A549 treated with RU486 at 1 μM for 4 hours (cell line): ENCODE measurements at places on chromosomes 7 and 10. TPM values are rescaled to one million over a fixed set of nuclear protein-coding genes. Genes with fewer than 3 reads are reported as not detected.

HOXA4 gene
- 2.0 to 2.9 TPM (median 2.4 TPM) in 5 replicates for total RNA-seq

TMEM196 gene
- total RNA-seq = not detected in 5 replicates

LRRC18 gene
- not detected in 5 replicates for total RNA-seq

PTF1A gene
- not detected in 5 replicates for total RNA-seq

UFSP1 gene
- 3.5 to 7.4 TPM (median 5.7 TPM) in 5 replicates for total RNA-seq

CNPY1 gene
- total RNA-seq = not detected in 5 replicates

SMKR1 gene
- 11.8 to 13.5 TPM (median 13.4 TPM) in 5 replicates for total RNA-seq

AGR2 gene
- 94.2 to 178 TPM (median 155 TPM) in 5 replicates for total RNA-seq

SPDYE2B gene
- total RNA-seq = not detected in 5 replicates

NEUROD6 gene
- not detected in 5 replicates for total RNA-seq

SLF2 gene
- total RNA-seq = 5.7 to 10.5 TPM (median 9.6 TPM) in 5 replicates

OAT gene
- 59.5 to 95.1 TPM (median 70.3 TPM) in 5 replicates for total RNA-seq

AKR1C8 gene
- total RNA-seq = 0.21 TPM in 1 of 5 replicates, not detected in the others

UTF1 gene
- total RNA-seq = 0.08 to 0.16 TPM (median 0.16 TPM) in 3 of 5 replicates, not detected in the others

FOXI2 gene
- not detected in 5 replicates for total RNA-seq

AKR1B15 gene
- 29.6 to 59.9 TPM (median 40.5 TPM) in 5 replicates for total RNA-seq

WEE2 gene
- not detected in 5 replicates for total RNA-seq

CLDN4 gene
- 4.2 to 7.1 TPM (median 5.1 TPM) in 5 replicates for total RNA-seq

WNT8B gene
- total RNA-seq = 0.08 TPM in 1 of 5 replicates, not detected in the others

TMED4 gene
- 44.7 to 54.7 TPM (median 50.0 TPM) in 5 replicates for total RNA-seq

MYL7 gene
- 1.2 TPM in 1 of 5 replicates, not detected in the others for total RNA-seq
